ENCODE measurements at places on chromosomes 2 and 18.

- no peak for DNase-seq
Measured at GRCh38 chr2:30492619-30493018, 45.6 kb downstream of the LCLAT1 start.

DNA sequence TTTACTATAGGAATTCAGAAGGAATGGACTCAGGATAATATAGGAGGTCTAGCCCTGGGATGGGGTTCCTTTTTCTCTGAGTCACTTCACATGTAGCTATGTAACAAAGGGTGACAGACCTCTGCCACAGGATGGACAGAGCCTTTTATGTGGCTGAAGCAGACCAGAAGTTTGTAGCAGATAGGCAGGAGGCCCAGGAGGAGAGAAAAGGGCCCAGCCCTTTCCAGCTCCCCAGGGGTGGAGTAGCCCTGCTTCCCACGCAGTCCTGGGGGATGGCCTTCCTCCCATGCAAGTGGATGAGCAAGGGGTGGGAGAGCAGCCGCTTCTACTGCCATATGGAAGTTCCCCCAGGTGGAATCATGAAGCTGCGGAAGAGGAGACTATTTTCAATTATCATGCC, 40.3 kb downstream of the ARMC9 start:
- DNase-seq, result no peak

GRCh38 chr2:80591233-80591632, 286.7 kb upstream of the LRRTM1 start:
- DNase-seq, result no peak

GRCh38 chr18:1006304-1006703, 101.6 kb downstream of the ADCYAP1 start:
- no peak for DNase-seq

GRCh38 chr2:28495551-28496250, at the start of gene PLB1:
PLB1 (plus strand) TSS chr2:28496060; CDS start chr2:28496115, 55 bp downstream.
- DNase-seq, result no peak

DNA sequence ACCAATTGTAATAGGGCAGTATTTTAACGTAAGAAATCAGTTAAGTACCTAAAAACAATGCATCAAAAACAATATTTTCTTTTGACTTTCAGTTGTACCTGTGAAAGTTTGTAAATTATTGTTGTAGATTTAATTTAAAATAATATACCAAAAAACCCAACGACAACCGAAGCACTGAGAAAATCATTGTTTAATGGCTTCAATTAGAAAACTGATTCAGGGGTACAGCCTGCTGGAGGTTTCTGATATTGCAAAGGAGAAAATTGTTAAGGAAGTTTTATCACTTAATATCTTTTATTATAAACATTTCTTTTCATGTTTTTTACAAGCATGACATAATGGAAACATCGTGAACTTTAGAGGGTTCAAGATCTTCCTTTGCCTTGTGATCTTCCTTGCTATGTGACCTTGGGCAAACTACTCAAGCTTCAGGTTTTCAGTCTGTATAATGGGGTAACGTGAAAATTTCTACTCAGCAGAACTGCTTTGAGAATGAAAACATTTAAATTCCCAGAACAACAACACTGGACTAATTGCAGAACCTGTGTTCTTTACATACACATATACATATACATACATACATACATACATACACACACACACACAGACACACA, 76.3 kb upstream of the GLS start:
- no peak for DNase-seq

GRCh38 chr2:43003702-43004101, 211.3 kb upstream of the HAAO start:
- no peak for DNase-seq

- DNase-seq, result no peak
Measured at GRCh38 chr2:46010223-46010924, 286.8 kb upstream of the EPAS1 start.

- DNase-seq, result no peak
Measured at GRCh38 chr2:106771811-106772210, 114.2 kb downstream of the ST6GAL2 start.

DNA sequence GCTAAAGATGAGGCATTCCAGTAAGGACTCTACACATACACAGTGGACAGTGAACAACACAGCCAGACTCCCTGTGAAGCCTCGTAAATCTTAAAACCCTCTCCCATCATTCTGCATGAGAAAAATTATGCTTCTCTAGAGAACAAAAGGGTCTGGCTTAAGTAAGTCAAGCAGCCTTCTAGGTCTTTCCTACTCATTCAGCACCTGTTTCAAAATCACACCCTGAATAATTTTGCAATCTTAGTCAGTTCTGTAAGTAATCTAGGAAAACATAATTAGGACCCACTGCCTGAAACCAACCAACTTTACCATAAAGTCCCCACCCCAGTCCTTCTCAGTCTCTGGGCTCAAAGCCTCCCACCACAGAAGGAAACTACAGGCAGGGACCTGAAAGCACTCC, 19.7 kb downstream of the IAH1 start:
- DNase-seq, result no peak

DNA sequence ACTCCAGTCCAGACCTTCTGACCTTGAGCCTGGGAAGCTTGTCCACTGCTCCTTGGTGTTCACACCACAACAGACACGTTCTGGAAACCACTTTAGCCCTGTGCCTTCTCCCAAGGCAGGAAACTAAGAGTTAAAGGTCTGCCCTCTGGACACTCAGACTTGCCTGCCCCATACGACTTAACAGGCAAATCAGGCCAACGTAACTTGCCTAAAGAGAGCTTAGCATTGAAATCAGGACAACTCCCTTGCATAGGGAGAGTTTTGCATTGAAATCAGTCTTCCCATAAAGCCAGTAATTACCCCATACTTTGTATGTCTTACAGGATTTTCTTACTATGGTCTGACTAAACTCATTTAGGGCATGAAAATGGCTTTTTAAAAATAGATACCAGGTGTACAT, 18.5 kb downstream of the NFE2L2 start:
- no peak for DNase-seq

GRCh38 chr2:172179045-172179701, 76.5 kb upstream of the DLX2 start:
- DNase-seq, result no peak

DNA sequence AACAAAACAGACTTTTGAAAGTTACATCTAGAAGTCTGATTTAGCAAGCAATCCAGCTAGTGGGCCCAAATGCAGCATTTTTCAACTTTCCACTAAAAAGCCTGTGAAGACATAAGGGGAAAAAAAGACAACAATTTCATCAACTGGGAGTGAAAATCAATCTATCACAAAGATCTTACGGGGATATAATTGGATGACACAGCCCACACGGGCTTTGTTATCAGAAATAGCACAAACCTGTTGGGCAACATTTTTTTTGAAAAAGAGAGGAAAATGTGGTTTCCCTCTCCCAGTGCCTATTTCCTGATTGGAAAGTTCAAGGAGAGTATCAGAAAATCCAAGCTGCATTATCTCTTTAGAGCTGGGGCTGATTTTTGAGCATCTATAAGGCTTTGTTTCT, 132.7 kb downstream of the EVA1A start:
- DNase-seq, result no peak

Measured in brain pericyte (primary cell).